ENCODE measurements at places on chromosomes 6 and 20.

- no peak for DNase-seq
These were observed 232.8 kb downstream of the MYLK4 start for GRCh38 chr6:2517855-2518473.

GRCh38 chr6:159931846-159932245, 37.0 kb upstream of the IGF2R start:
- no peak for DNase-seq

GRCh38 chr6:131013495-131013894, 49.5 kb downstream of the EPB41L2 start:
- no peak for DNase-seq

- peak; percentile 47 for DNase-seq
These were observed 92.7 kb downstream of the IRF4 start for GRCh38 chr6:484086-484745.

All from stimulated activated CD4-positive, alpha-beta T cell treated with anti-CD3 and anti-CD28 coated beads, Interleukin-4, amount 100 ng/mL, for 48 hours (primary cell).